ENCODE measurements at places on chromosomes 2 and 18. TPM values are rescaled to one million over a fixed set of nuclear protein-coding genes. Genes with fewer than 3 reads are reported as not detected.

DNA sequence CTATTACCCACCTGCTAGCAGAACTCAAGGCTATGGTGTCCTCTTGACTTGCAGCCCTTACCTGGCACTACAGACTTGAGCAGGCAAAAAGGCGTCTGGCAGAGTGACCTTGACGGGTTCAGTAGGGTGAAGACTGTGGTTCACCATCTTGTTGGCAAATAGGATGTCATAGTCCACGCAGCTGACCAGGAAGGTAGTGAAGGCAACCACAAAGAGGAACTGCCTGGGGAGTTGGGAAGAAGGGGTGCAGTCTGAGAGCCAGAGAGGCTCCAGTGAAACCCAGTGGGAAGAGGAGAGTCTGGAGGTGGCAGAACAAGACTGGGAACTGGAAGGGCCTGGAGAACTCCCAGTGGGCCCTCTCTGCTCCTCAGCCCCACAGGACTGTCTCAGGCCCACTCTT, 4.1 kb downstream of the ATG9A start:
- H3K27ac ChIP-seq: no peak overlapping the region
- no peaks in the 10 kb centered on the region for H3K27me3 ChIP-seq
- no peak overlapping the region for H3K4me3 ChIP-seq
- H3K36me3 ChIP-seq: peaks cover 25% of the 10 kb centered on the region
- peaks cover 12% of the 10 kb centered on the region for H3K4me1 ChIP-seq

DNA sequence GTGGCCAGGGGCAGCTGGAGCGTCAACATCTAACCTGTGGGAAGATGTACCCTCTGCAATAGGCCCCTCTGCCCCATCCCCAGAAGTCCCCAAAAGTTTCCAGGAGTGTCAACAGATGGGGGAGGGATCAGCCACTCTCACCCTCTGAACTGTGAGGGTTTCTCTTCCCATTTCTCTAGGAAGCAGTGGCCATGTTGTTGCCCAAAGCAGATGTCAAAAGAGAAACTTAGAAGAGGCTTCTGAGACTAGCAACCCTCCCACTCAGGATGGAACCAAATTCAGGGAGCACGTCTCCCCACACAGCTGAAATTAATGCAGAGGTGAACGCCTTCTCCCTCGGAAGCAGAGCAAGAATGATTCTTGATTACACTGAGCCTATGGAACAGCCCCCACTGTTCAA, 70.3 kb downstream of the ARL4C start:
- no peak overlapping the region for H3K4me3 ChIP-seq
- peaks cover 27% of the 10 kb centered on the region for H3K4me1 ChIP-seq
- H3K36me3 ChIP-seq: no peaks in the 10 kb centered on the region
- no peak overlapping the region for H3K27ac ChIP-seq

GRCh38 chr2:195594919-195595694, 61.9 kb upstream of the SLC39A10 start:
- H3K4me3 ChIP-seq: no peak overlapping the region
- 0 out of 2 replicates have a peak, but pooled peaks cover 4% of the 10 kb centered on the region for H3K4me1 ChIP-seq
- no peak overlapping the region for H3K27ac ChIP-seq
- no peak for DNase-seq

Gene TMEM178A
- 0.23 TPM for polyA plus RNA-seq

Gene RFTN2
- polyA plus RNA-seq: 2.2 TPM

Gene MOGAT1
- not detected for polyA plus RNA-seq
